ENCODE measurements at places on chromosomes 3 and 15.

DNA sequence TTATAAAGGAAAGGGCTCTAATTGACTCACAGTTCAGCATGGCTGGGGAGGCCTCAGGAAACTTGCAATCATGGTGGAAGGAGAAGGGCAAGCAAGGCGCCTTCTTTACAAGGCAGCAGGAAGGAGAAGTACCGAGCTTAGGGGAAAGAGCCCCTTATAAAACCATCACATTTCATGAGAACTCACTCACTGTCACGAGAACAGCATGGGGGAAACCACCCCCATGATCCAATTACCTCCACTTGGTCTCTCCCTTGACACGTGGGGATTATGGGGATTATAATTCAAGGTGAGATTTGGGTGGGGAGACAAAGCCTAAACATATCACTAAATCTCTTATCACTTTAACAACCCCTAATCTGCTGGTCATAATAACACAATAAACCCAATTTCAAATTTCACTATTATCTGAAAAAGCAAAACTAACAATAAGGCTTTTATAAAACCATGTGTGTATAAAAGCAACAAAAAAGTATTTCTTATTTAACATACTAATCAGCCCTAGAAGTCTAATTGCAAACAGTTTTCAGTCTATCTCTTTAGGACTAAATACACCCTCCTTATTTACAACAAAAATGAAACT is 43.2 kb downstream of the SCAPER start:
- DNase-seq = no peak

DNA sequence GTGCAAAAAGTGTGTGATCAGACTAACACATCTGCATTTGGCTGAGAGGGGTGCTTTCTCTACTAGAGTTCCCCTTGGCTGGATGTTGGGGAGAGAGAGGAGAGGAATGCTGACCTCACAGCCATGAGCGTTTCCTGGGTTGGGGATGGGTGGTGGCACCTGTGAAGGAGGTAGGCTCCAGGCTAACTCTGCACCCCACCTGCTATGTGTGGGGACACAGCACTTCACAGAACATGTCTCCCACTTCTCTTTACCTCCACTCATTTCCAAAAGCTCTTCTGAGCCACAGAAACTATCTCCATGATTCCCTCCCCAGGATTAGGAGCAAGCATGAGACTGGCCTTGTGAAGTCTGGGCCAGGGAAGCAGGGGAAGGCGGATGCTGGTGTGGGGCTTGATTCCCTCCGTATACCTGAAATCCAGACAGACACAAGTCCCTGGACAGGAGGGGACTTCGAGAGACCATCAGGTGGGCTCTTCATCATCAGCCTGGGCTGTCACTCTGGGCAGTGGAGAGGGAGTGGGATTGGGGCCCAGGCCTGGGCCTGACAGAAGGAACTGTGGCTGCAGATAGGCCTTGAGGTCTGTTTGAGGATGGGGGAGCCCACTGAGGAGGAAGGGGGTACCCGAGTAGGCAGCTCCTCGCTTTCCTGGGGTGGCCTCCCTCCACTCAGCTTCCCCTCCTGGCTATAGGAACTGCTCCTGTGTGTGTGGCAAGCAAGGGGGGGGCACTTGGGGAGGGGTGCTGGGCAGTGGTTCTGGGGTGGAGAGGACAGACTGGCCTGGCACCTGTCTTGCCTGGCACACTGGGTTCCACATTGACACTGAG is 40.7 kb downstream of the FEM1B start:
- no peak for DNase-seq

DNA sequence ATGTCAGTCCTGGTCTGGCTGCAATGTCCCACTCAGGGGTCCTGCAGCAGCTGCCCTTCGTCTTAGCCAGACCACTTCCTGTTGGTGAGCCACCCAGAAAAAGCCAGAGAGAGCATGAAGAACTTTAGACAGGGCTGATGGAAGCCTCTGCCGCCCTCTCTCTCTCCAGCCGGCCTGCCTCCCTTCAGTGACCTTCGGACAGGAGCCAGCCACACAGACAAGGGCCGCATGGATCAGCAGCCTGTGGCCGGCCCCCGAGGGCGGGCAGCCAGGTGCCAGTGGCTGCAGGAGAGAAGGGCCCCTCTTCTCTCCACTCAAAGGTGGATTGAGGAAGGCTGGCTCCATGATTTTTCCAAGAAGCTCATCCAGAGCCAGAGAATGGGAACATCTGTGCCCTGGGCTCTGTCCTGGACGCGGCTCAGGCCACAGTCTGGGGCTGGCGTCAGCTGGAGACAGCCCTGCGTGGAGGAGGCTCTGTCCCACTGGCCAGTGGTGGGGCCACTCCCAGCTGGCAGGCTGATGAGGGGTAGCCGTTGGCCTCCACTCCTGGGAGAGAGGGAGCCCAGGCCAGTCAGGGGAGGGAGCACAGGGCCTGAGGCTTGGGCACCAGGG is 42.9 kb downstream of the ISG20 start:
- DNase-seq = no peak

DNA sequence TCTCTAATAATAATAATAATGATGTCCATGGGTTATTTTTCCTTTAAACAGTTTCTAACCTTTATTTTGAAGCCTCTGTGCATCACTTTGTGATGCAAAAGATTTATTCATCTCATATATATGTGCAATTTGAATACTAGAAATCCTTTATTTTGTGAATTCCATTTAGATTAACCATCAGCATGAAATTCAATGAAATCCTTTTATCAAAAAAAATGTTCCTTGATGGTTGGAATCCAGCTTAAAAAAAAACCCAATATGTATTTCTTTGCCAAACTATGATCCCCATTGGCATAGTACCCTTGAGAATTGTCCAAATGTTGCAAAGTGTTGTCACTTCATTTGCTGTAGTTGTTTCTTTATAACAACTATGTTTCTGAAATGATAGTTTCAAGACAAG is 7.4 kb downstream of the TBC1D23 start:
- DNase-seq = no peak

DNA sequence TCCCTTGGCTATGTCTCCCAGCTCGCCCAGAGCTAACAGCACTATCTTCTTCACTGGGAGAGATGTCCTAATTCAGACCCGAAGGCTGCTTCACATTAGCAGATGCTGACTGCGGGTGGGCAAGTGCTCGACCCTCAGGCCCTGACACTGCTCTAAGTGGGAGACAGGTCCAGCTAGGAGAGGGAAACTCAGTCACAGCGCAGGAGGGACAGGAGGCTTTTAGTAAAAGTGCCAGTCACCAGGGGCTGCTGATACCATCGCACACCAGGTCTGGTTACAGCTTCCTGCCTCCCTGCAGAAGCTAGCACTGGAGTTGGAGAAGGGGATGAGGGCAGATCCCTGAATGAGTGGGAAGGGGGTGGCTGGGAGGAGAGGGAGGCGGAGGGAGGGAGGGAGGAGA is 365.8 kb upstream of the RGMA start:
- DNase-seq = no peak

- DNase-seq = no peak
Observed at GRCh38 chr3:169348929-169349621, 314.4 kb downstream of the MECOM start.

GRCh38 chr15:48515500-48515899 is 130.0 kb downstream of the FBN1 start:
- no peak for DNase-seq

GRCh38 chr15:82183121-82184031 is 79.2 kb downstream of the EFL1 start:
- DNase-seq = no peak

GRCh38 chr3:43892526-43892925 is 201.8 kb downstream of the ABHD5 start:
- DNase-seq = peak; percentile 64

DNA sequence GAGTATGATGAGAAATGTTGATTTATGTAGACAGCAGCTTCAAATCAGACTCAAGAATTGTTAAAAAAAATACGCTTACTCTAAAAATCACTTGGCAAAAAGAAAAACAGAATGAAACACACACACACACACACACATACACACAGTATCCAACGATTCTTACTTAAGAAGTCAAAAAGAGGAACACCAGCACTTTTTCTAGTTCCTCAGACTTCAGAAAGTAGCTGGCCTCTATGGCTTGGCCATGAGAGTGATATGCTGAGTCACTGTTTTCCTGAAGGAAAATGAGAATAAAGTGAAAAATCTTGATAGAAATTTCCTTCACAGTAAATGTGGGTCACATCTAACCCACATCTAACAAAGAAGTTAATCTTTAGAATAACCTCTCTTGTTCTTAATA is 22.1 kb downstream of the CNTN3 start:
- DNase-seq = no peak

DNA sequence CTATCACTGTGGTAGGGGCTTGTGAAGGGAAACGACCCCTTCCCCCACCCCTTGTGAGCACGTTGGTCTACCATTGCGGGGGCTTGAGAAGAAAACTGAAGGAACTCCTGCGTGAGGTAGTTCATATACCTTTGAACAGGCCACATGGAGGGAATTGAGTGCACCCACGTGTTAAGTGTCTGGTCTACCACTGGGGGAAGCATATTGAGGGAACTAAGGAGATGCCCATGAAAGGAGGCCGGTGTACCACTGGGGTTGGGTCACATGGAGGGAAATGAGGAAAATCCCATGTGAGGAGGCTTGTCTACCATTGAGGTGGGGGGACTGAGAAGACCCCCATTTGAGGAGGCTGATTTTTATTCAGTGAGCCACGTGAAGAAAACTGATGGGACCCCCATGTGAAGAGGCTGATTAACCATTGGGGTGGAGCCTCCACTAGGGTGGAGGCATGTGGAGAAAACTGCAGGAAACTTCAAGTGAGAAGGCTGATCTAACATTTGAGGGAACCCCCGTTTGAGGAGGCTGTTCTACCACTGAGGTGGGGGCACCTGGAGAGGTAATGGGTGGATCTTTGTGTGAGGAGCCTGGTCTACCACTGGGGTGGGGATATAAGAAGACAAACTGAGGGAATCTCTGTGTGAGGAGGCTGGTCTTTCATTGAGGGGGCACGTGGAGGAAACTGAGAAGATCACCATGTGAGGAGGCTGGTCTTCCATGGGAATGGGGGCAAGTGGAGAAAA is 163.2 kb downstream of the FBLN2 start:
- no peak for DNase-seq

DNA sequence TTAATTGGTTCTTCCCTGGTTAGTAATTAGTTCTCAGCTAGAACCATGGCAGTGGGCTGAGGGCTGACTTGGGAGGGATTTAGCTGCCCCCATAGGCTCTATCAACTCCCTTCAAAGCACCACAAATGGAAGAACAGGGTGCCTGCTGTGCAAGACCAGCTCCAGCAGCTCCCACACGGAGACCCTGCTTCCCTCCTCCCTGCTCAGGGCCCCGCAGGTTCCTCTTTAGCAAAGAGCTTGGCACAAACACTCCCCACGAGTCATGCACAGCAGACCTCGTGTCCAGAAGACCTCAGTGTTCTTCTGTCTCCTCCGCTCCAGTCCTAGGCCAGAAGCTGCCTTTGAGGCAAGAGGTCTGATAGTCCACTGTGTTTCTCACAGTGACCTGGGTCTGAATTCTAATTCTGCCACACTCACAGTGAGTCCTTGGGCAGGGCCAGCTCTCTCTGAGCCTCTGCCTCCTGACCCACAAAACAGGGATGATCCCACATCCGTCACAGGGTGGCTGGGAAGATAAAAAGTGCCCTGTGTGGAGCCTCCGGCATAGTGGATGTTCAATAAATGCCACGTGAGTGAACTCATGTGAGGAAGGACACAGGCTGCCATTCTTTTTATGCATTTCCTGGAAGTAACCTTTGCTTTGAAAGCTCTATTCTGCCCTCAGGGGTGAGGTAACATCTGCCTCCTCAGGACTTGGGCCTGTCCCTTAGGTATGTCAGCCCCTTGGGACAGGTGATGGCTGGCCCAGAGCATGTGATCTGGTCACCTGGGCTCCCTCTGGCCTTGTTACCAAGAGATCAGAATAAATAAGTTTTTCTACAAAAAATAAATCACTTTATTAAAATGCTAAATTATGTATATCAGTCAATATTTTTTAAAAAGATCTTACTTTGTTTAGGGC is 7.6 kb downstream of the RAB6B start:
- no peak for DNase-seq

DNA sequence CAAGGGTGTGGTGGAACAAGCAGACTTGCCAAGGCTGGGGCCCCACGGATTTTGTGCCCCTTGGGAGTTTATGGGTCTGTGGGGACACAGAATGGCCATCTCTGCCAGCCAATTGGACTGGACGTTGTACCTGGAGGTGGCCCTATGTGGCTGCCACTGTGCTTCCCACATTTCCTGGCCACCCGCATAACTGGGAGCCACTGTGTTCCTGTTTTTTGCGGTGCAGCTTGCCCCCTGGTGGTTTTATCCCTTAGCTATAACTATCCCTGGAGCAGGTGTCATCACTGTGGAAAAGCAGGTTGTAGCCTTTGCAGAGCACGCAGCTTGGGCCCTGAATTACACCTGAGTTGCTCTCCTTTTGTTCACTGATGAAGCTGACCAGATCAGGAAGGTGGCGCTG is 306.3 kb downstream of the ZPLD1 start:
- DNase-seq = peak; percentile 17

DNA sequence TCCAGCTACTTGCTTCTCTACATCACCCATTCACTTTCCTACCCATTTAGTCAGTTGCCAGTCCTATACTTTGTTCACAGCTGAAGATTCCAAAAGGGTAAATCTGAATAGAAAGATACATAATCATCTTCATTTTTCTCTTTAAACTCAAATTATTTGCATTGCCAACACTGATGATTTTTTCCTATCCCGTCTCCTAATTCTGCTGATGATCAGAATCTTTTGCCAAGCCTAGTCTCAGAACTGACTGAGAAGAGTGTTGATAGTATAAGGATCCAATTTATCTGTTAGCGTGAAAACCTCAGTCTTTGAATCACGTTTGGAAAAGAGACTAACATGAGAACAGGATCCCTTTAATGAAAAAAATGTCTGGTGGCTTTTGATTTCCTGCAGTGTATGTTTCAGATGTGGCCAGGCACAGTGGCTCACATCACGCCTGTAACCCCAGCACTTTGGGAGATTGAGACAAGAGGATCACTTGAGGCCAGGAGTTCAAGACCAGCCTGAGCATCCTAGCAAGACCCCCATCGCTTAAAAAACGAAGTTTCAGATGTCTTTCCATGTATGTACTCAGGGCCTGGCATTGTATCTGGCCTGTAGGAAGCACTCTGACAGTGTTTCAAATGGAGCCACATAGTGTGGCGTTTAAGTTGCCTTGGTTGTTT is 169.4 kb downstream of the KLHL25 start:
- DNase-seq = no peak

- DNase-seq = no peak
Observed at GRCh38 chr3:72318504-72319193, 529.6 kb downstream of the SHQ1 start.

DNA sequence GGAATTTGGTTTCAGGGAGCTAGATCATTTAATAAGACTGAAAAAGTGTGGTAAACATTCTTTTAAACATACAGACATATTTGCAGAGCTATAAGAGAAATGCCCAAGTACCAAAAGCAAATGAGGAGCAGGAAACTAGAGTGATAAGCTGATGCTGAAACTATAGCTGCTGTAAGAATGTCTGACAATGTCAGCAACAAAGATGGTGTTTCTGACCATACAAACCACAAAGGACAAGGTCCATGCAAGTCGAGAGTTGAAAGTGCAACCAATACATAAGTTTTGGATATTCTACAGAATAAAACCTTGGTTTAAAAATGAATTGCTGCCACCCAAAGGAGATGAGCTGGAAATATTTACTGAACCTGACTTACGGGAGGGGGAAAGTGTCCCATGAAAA is 610.2 kb downstream of the TBL1XR1 start:
- no peak for DNase-seq

- DNase-seq = no peak
Observed at GRCh38 chr3:150871192-150871591, 34.0 kb downstream of the MINDY4B start.

Data from NCI-H526 (cell line).